ENCODE measurements at places on chromosomes 12 and 14.

DNA sequence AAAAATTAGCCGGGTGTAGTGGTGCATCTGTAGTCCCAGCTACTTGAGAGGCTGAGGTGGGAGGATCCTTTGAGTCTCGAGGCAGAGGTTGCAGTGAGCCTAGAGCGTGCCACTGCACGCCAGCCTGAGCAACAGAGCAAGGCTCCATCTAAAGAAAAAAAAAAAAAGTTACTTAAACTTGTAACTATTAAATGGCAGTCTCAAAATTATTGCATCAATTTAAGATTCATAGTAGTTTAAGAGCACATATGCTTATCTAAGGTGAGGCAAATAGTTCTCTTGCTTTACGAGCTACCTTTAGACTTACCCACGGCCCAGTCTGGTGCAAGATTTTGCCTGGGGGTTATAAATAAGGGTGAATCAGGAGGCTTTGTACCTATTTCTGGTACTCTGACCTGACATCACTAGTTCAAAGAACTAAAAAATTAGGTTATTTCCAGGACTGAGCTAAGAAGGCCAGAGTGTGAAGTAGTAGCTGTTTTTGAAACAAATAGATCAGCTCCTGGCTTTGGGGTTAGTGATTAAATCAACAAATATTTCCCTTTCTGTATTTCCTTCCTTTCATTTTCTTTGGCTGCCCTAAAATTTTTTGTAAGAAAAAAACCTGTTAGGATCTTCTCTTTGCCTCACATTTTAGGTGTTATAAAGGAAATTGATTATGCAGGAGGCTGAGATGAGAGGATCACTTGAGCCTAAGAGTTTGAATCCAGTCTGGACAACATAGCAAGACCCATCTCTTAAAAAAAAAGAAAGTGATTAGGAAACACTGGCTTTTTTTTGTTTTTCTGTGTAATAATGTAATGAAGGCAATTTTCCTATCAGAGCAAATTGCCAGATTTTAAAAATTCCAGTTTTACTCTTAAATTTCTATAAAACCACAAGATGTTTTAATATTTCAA, 3.6 kb downstream of the MGAT2 start:
- no peak for DNase-seq

DNA sequence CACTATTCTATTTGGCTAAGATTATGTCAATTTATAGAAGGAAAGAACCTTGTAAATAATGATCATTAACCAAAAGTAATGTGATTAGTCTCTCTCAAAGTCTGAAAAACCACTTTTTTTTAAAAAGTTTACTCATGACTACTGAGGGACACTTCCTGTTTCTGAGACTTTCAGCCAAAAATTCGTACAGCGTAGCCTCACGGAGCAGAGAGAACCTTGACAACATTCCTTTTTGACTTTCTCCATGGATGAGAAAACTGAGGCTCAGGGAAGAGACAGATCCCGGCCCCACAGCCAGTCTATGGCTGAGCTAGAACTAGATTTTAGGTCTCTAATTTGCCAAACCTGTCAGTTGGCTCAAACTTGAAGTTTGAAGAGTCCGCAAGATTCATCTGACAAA, 68.2 kb downstream of the DAD1 start:
- no peak for DNase-seq

GRCh38 chr12:54189198-54189539, 384 bp upstream of the SMUG1 start:
- DNase-seq = no peak

DNA sequence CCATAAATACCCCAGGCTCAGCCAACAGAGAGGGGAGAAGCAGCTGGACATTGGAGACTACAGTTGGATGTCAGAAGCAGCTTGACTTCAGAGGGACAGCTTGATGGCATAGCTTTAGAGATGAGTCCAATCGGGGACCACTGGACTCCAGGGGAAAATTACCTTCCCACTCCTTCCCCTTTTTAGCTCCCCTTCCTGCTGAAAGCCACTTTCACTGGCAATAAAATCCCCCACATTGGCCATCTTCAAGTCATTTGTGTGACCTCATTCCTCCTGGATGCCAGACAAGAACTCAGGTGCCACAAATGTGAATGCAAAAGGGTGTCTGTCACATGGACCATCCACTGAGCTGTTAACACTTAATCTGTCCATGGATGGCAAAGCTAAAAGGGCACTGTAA, 184.2 kb downstream of the CHST11 start:
- DNase-seq = peak; percentile 32

- DNase-seq = no peak
Observed at GRCh38 chr12:112170376-112170775, 45.0 kb downstream of the TRAFD1 start.

DNA sequence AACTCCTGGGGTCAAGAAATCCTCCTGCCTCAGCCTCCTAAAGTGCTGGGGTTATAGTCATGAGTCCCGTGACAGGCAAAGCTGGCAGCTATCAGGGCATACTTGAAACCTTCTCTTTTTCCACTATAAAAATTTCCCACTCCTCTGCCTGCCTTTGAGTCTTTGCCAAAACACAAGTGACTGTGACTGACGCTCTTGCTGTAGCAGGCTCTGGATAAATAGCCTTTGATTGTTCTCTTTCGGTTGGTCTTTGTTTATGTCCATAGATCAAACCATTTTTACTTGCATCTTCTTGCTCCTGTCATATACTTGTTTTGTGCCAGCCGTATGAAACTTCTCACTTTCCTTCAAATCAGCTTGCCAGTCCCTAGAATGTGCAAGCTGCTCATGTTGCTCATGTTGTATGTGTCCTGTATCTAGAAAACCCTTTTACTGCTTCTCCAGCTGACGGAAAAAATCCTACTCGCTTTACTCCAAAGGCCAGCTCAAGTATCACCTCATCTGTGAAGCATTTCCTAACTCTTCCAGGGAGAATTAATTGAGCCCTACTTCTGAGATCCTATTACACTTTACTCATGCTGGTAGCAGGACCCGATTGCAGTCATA, 73.1 kb downstream of the RESF1 start:
- DNase-seq = no peak

Data from stimulated activated naive B cell treated with anti-CD40 and anti-IgM and Interleukin-4, amounts not matched to agents 10 μg/mL and 1 μg/mL and 100 μg/mL, for 72 hours (primary cell).